ENCODE measurements at places on chromosomes 4 and X.

DNA sequence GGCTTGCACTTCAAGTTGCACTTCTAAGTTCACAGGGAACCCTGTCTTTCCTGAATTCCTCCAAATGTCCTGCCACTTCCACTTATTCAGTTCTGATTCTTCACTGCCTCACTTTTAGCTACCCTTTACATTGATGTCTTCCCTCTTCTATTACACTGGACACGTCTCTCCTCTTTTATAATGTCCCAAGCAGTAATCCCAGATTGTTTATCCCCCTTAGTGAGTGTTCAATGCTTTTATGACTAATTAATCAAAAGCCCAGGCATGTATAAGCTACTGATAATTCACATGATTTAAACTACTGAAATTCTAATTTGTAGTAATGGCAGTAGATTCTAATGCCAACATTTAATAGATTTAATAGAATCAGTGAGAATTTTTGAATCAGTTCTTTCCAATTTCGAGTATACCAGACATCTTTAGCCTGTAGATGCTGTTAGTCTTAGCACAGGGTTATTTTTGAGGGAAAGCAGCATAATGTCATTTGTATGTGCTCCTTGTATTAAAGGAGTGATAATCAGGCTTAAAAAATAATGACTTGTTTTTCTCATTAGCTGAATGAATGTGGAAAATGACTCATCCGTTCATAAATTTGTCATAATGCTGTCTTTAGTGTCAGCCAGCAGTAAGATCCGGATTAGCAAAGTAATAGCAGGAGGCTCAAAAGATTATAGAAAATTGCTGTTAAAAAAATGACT lies 703.1 kb downstream of the CENPC start:
- no peak for DNase-seq

DNA sequence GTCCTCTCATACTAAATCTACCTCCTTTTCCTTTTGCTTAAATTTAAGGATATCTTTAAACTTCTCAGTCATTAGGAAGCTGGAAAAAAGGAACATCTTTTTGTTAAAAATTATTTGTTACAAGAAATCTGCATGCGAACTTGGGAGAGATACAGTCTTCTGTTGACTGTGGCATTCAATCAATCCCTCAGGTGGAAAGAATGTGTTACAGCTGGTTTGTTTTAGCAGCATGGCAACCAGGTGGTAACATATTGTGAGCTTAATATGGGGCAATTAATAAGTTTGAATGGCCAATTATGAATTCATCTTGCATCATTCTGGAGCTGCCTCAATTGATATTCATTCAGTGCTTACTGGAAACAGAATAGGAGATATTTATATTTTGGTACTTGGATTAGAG lies 135.0 kb downstream of the GC start:
- no peak for DNase-seq

DNA sequence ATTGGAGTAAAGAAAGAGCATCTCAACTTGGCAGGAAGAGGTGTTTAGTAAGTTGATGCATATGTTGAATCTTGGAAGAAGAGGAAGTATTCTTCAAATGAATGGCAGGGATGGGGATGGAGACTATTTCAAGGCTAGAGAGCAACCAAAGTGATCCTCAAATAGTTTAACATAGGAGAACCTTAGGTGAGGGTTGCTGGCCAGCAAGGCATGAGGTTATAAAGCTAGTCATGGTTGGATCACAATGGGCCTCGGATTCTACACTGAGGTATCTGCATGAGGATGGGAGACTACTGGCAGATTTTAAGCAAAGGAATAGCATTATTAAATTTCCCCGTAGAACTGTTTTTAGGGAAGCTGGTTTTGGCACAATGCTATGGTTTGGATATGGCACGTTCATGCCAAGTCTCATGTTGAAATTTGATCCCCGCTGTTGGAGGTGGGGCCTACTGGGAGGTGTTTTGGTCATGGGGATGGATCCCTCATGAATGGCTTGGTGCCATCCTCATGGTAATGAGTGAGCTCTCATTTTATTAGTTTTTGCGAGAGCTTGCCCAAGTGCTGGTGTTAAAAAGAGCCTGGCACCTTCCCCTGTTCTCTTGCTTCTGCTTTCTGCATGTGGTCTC lies 41.9 kb upstream of the ETNPPL start:
- no peak for DNase-seq

GRCh38 chrX:116417968-116418367 lies 18.4 kb upstream of the SLC6A14 start:
- DNase-seq, result no peak
